ENCODE measurements at places on chromosomes 2 and 18.

DNA sequence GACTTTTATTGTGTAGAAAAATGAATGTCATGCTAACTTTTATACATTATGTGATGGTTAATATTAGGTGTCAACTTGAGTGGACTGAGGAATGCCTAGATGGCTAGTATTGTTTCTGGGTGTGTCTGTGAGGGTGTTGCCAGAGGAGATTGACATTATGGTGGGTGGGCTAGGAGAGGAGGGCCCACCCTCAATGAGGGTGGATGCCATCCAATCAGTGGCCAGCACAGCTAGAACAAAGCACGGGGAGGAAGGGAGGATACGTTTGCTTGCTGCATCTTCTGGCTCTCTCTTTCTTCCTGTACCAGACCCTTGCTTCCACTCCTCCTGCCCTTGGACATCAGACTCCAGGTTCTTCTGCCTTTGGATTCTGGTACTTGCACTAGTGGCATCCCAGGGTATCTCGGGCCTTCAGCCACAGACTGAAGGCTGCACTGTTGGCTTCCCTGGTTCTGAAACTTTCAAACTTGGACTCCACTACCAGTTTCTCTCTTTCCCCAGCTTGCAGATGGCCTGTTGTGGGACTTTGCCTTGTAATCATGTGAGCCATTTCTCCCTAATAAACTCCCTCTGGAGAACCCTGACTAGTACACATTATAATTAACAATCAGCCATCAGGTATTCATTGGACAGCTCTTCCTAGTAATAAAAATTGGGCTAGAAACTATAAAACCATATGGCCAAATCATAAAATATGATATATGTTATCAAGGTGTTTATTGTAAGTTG, 31.7 kb upstream of the ZCCHC2 start:
- DNase-seq, result no peak

- no peak for DNase-seq
Measured at GRCh38 chr2:212926940-212927339, 224.5 kb downstream of the IKZF2 start.

- no peak for DNase-seq
Measured at GRCh38 chr2:105888625-105889024, 143.9 kb downstream of the NCK2 start.

GRCh38 chr2:226215902-226216503, 583.6 kb downstream of the IRS1 start:
- DNase-seq, result no peak

DNA sequence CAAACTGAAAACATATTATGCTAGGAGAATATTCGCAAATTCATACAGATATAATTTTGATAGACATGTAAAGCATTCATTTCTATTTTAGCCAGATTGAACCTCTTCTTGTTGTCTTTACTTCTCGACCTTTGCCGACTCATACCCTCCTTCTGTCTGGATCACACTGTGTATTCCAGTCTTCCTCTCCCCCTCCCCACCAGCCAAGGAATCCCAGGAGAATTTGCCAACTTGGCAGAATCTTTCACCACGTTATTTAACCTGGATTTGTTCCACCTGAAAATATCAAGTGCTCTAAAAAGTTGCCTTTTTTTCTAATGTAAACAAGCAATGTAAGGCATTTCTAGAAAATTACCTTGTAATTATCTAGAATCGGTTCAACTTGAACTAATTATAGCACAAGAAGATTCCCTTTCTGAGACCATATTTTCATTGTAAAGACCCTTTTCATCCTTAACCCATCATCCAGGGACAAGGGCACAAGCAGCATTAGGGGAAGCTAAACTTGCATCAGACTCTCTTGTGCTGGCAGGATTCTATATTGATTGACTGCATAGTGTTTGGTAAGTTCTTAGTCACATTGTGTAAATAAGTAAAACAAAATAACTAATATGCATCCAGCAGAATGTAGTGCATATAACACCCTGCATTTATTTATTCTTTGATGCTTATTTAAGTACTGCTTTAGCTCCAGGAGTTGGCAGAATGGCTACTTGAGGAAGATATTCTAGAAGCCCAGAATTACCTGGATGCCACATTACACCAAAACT, 1328.7 kb upstream of the NXPH2 start:
- DNase-seq, result no peak

DNA sequence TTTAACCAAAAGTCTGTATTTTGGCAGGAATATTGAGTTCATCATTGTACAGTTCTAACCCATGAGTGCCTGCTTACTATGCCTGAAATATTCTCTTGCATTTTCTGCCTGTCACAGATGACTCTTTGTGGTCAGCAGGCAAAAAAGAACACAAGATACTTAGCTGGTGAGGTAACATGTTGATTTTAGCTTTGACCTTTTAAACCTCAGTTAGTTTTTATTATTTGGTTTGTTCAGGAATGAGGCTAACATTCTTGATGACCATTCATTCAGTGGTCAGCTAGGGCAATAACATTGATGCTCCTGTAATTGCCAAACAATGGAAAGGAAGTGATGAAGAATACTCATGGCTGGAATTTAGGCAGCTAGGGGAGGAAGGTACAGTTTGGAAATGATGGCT, 491.2 kb downstream of the PIK3C3 start:
- peak; percentile 95 for DNase-seq

GRCh38 chr2:98347298-98348065, 1.2 kb downstream of the CNGA3 start:
- DNase-seq, result no peak

DNA sequence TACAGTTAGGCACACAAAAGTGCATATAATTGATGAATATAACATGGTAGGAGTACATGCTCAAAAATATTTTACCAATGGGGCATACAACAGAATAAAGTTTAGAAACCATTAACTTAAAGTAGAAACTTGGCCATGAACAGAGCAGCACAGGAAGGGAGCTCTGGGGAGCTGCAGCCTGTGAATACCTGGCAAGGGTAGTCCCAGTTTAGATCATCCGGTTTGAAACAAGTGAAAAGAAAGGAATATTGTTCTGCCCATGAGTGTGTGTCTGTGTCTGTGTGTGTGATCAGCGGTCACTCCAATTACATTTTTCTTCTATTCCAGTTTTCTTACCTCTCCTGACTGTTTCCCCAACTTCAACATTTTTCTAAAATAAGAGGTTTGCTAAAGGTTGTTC, 233.0 kb downstream of the ALK start:
- DNase-seq, result no peak

GRCh38 chr2:129909651-129910418, 69.6 kb upstream of the RAB6C start:
- DNase-seq, result no peak

GRCh38 chr2:229993236-229993635, 70.9 kb downstream of the FBXO36 start:
- DNase-seq, result no peak

- no peak for DNase-seq
Measured at GRCh38 chr2:1617425-1618021, 126.8 kb downstream of the PXDN start.

DNA sequence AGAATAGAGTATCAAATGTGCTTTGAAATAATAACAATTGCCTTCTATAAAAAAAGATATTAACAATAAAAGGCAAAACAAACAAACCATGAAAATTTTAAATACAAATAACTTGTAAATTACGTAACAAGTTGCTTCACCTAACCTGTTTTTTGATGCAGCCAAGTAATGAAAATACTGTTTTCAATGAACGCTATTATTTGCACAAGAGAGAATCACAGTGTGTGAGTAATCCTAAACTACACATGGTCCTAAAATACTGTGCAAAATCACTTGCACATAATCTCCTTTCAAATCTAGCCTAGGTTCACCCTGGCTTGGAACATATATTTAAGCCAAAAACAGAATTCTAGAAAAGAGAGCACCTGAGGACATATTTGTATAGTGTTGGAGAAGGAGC, 98.9 kb downstream of the CCDC148 start:
- no peak for DNase-seq

DNA sequence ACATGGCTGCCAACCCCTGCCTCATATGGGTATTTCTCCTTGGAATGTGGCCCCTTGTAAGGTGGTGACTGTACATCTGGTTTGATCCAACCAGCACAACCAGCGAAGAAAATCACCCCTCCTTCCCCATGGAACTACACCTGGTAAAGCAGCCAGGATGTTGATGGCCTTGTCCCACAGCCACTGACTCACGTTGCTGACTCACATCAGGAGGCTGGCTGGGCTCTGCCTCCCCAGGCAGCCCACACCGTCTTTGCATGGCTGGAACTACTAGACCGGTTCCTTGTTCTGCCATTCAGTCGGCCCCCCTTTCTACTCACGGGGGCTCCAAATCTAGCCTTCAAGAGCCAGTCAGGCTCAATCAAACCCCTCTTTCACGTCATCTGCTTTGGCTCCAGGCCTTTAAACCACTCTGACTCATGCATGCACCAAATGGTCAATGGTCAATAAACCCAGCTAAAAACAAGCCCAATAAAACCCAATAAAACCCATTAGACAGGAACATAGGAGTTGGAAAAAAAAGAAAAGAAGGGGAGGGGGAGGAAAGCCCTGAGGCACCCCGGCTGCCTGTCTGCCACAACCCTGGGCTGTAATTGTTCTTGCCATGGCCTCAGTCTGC, 114.8 kb downstream of the PLB1 start:
- DNase-seq, result peak; percentile 100

GRCh38 chr18:37393945-37394609, 171.5 kb downstream of the CELF4 start:
- DNase-seq, result peak; percentile 52

DNA sequence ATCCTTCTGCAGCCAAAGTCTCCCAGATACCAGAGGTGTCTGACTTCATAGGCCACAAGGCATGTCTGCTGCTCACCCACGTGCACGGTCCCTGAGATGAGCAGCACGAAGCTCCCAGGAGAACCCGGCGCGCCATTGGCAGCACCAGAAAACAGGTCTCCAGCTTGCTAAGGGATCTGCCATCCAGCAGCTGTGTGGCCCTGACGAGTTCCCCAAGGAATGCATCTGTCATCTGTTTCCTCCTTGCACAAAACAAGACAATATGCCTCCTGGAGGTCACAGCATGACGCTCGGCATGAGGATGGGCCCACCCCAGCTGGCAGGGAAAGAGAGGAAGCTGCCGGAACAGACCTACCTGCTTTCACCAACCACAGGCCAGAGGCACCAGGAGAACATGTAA, 29.2 kb downstream of the HS6ST1 start:
- no peak for DNase-seq

DNA sequence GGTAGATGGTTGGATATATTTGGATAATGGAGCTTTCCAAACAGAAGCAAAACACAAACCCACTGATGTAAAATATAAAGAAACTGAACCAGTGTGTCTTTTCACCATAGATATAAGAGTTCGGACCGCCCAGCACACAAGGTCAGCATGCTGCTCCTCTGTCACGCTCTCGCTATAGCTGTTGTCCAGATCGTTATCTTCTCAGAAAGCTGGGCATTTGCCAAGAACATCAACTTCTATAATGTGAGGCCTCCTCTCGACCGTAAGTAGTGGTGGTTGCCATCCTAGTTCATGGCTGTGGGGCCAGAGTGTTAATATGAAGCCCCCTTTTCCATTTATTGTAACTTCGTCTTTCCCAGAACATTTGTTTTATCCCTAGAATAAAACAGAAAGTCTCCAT, 125.2 kb upstream of the LYPD6 start:
- DNase-seq, result no peak

DNA sequence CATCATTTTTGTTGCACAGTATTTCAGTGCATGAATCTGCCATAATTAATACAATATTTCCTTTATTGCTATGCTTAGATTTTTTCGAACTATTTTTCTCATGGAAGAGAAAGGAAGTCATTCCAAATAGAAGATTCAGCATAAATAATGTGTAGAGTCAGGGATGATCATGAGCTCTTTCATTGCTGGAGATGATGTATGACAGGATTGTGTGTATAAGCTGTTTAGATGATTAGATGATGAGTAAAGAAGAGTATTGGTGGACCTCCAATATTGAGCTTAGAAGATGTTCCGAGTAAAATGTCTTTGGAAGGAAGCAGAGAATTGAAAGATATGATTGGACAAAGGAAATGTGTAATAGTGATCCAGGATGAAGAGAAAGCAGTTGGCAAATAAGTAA, 364.5 kb downstream of the PARD3B start:
- no peak for DNase-seq

DNA sequence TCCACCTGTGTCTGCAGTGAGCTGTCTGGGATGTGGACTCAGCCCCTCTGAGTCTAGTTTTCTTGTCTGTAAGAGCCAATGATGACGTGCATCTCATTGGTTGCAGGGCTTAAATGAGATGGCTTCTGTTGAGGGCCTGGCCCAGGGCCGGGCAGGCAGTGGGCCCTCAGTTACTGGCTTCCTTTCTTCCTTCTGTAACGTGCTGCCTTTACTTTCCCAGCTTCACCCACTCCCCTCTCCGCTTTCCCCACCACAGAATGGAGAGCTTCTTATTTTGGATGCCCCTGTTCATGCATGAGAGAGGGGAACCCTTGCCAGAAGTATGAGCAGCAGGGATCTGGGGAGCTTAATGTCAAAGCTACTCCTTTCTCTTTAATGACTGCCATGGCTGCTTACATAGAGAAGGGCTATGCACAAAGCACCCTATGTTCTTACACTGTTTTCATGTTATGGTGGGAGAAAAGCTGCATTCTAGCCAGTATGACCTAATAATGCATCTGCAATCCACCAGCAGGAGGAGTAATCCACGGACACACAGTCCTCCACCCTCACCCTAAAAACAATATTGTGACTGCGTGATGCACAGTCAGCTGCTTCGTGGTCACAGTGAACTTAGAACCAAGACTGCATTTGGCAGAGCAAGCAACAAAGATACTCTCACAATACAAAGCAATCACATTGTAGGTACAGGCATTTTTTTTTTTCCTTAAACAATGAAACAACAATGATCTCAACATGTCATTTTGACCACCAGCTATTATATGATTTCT, 37.2 kb downstream of the CREG2 start:
- DNase-seq, result peak; percentile 8

- DNase-seq, result no peak
Measured at GRCh38 chr18:45837283-45838070, 12.0 kb downstream of the SIGLEC15 start.

Measured in RCC 7860 (cell line).